ENCODE measurements at places on chromosomes 11 and 22.
A peak's percentile ranks its signal among the peaks of the same experiment; 100 is the strongest.

GRCh38 chr22:42834177-42834949 is 22.7 kb downstream of the ARFGAP3 start:
- DNase-seq, result no peak

- no peak for DNase-seq
Observed at GRCh38 chr22:41184679-41185078, 20.4 kb upstream of the L3MBTL2 start.

DNA sequence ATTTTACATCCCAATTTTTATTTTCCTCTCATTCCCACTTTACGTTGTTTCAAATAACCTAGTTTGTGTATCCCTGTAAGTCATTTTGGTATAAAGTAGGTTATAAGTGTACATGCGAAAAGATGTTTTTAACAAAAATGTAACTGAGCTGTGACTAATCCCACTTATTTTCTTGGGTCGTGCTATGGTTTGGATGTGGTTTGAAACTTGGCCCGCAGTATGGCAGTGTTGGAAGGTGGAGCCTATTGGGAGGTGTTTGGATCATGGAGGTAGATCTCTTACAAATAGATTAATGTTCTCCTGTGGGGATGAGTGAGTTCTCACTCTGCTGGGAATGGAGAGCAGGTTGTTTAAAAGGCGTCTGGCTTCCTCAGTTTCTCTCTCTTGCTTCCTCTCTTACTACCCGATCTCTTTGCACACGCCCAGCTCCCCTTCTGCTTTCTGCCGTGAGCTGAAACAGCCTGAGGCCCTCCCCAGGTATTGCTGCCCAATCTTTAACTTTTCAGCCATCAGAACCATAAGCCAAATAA is 7.2 kb downstream of the RPL27A start:
- DNase-seq, result no peak

DNA sequence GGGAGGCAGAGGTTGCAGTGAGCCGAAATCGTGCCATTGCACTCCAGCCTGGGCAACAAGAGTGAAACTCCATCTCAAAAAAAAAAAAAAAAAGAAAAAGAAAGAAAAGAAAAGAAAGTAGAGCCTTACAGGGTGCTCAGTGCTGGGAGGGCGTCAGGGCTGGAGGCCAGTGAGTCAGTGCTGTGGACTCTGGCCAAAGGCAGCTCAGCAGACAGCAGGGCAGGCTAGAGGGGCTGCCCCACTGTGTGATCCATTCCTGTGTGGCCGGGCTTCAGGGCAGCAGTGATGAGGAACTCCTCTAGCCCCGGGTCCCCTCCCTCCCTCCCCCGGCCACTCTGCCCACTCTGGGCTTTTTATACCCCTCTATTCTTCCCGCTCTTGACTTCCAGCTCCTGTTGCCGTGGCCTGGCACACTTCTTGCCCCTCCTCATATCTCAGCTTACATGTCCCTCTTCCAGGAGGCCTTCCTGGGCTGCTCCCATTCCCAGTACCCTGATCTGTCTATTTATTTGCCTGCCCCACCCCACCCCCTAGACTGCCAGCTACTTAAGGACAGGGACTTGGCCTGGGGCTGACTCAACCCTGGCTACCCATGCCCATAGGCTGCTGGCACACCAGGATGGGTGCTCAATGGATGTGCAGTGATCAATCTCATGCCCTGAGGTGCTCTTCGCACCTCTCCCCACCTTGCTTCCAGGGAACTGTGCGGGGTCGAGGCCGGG is 10.1 kb downstream of the SYT12 start:
- DNase-seq, result no peak

DNA sequence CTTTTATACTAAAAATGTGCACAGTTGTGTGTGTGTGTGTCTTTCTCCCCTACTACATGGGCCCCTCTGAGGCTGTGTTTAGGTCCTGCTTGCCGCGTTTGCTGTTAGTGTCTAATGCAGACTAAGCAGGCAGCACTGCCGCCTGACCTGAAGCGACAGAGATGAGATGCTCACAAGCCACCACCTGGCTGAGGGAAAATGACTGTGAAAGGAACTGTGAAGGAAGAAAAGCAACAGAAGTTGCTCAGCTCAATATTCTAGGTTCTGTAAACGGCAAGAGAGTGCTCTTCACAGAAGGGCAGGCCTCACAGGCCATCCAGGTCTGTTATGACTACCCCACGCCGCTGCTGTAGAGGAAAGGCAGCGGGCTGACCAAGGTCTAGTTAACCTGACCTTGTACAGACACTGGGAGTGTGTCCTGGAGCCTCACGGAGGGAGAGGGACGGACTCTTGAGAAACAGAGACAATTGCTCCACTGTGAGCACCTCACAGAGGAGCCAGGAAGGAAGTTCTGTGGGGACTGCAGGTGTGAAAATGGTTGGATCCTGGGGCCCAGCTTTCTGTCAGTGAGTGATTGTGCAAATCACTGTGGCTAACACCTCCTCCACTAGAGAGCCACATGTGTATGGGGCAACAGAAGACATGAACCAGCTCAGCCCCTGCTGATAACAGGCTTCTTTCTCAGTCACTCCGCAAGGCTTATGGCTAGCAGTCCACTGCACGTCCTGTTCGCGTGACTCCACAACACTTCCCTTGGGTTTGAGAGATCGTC is 31.3 kb upstream of the YPEL1 start:
- peak; percentile 76 for DNase-seq

GRCh38 chr11:13316528-13316961 is 39.0 kb downstream of the BMAL1 start:
- no peak for DNase-seq

GRCh38 chr11:68128682-68129327 is 7.6 kb upstream of the CHKA start:
- no peak for DNase-seq

- DNase-seq, result no peak
Observed at GRCh38 chr11:8717544-8717875, 34.9 kb downstream of the RPL27A start.

DNA sequence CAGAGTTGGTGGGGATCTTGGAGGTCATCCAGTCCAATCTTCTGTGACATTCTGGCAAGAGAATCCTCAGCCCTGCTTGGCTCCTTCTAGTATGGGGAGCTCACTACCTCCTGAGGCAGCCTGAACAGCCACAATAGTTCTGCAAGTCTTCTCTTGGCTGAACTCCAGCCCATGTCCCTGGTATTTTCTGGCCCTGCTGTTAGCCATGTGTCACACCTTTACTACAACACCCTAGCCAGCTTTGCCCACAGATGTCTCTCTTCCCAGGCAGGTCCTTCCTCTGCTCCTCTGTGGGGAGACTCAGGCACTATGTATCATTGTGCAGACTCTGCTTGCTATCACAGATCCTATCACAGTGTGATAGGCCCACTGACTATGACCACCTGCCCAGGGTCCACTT is 297.7 kb downstream of the CTTN start:
- no peak for DNase-seq

DNA sequence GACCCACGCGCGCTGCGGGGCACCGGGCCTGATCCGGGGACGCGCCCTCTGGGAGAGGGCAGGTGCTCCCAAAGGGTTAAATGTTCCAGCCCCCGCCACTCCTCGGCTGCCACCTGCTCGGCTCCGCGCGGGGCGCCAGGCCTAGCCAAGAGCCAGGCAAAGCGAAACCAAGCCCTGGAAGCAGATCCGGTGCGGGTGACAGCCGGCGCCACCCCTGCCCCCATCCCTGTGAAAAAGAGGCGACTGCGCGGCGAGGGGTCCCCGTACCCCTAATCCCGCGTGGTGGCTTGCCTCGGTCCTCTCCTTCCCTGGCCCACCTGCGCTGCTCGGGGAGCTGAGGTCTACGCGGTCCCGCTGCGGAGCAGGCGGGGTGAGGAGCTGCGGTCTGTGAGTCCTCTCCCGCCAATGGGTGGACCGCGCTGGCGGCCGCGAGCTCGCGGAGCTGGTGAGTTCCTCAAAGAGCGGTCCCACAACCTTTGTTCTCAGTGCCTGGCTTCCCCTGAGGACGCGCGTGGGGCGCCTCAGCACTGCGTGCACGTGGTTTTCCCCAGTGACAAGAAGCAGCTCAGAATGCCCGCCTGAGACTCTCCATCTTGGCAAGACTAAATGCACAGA is at the start of gene ME3:
Gene ME3, minus strand, starts transcription at position 610 of the 615 bp plus-strand sequence.
- peak; percentile 55 for DNase-seq

GRCh38 chr11:66912911-66913310 is 45.3 kb downstream of the PC start:
- DNase-seq, result no peak

DNA sequence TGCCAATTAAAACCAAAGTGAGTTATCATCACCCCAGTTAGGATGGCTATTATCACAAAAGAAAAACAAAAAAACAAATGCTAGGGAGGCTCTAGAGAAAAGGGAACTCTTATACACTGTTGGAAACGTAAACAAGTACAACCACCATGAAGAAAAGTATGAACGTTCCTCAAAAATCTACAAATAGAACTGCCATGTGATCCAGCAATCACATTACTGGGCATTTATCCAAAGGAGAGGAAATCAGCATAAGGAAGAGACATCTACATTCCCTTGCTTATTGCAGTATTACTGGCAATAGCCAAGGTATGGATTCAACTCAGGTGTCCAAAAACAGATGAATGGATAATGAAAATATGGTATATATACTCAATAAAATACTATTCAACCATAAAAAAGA is 1145.1 kb downstream of the LRRC4C start:
- DNase-seq, result no peak

DNA sequence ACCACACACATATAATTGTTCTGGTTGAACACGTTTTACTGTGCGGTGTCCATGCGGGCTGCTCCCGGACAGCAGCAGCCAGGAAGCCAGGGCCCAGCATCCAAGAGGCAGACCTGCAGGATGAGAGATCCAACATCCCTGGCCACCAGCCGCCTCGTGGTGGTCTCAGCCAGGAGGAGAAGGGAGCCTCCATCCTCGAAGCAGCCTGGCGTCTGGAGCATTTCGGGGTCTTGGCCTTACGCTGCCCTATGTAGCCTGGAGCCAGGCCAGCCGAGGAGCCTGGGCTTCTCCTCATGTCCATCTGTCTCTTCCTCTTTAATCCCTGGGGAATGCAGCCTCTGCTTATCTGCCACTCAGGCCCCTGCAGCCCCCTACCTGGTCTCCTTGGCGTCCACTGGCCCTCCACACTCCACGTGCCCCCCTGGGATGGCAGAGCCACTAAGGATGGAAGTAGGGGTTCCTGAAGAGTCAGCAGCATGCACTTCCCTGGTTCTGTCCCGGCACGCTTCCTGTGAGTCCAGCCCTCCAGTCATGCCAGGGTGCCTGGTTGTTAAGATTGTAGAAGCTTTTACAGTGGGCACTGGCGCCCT is 253.2 kb downstream of the TBC1D22A start:
- DNase-seq, result no peak

DNA sequence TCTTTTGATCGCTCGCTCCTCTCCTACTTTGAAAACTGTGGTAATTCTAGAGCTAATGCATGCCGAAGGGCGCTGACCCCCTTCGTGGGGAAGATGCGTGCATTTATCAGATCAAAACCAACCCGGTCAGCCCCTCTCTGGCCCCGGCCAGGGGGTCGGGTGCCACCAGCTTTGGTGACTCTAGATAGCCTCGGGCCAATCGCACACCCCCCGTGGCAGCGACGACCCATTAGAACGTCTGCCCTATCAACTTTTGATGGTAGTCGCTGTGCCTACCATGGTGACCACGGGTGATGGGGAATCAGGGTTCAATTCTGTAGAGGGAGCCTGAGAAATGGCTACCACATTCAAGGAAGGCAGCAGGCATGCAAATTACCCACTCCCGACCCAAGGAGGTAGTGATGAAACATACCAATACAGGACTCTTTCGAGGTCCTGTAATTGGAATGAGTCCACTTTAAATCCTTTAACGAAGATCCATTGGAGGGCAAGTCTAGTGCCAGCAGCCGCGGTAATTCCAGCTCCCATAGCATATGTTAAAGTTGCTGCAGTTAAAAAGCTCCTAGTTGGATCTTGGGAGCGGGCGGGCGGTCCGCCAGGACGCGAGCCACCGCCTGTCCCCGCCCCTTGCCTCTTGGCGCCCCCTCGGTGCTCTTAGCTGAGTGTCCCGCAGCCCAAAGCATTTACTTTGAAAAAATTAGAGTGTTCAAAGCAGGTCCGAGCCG is 3898.2 kb upstream of the OR11H1 start:
- no peak for DNase-seq

- peak; percentile 72 for DNase-seq
Observed at GRCh38 chr11:14578541-14578956, 58.4 kb upstream of the PSMA1 start.

DNA sequence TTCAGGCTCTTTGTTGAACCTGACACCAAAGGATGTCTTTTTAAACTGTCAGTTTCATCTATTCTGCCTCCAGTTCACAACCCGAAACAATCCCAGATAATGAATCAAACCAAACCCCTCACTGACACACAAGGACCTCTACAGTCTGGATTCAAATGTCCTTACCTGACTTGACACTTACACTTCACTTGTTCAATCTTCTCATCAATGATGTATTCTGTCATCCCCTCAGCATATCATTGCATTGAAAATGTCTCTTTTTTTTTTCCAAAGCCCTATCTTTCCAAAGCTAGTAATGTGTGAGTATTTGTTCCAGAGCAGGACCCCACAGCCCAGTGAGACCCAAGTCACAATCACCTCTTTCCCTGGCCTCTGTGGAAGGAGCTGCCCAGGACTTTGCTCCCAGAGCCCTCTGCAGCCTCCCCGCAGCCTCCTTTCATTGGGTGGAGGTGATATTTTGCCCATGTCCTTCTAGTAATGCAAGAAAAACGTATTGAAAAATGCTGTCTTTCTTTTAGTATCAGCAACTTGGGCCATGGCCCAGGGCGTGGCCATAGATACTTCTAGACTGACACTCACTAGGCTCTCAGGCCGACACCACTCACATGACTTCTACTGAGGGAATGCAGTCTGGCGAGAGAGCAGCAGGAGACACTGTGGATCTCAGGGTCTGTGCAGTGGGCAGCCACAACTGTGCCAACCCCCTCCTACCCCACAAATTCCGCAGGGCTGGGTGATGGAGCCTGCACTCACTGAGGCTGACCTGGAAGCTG is 18.2 kb downstream of the RFPL3 start:
- DNase-seq, result no peak

DNA sequence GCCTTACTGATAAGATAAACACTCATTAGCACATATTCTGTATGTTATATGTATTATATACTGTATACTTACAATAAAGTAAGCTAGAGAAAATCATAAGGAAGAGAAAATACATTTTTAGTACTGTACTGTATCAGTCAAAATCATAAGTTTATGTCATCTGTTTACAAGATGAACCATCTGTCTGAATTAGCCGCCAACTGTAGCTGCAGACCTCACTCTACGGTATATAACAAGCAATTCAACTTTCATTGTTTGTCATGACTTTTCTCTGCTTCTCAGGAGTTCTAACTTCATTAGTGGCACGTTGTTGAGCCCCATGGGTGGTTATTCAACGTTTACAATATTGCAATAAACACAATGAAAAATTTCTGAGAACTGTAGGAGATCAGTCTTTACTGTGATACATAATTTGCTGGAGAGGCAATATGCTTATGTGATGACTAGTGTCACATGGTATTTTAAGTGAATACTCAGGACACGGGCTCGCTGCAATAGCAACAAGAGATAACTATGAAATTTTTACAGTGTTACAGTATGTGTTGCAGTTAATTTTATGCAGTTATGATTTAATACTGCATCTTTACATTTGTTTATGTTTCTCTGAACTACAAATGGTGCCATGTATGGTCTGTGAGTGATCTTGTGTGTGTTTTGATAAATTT is 132.2 kb upstream of the CTSC start:
- no peak for DNase-seq

GRCh38 chr22:30864441-30865420 is 103.8 kb downstream of the MORC2 start:
- no peak for DNase-seq
